Esophagus muscularis mucosa (tissue), 4 donors: ENCODE measurements at places on chromosomes 7 and 10. TPM values are rescaled to one million over a fixed set of nuclear protein-coding genes. Genes with fewer than 3 reads are reported as not detected.

- DNase-seq, result no peak
Measured at GRCh38 chr7:141291541-141291940, 217.7 kb downstream of the TMEM178B start.

- no peak for DNase-seq
Measured at GRCh38 chr10:126963354-126963753, 58.1 kb downstream of the DOCK1 start.

DNA sequence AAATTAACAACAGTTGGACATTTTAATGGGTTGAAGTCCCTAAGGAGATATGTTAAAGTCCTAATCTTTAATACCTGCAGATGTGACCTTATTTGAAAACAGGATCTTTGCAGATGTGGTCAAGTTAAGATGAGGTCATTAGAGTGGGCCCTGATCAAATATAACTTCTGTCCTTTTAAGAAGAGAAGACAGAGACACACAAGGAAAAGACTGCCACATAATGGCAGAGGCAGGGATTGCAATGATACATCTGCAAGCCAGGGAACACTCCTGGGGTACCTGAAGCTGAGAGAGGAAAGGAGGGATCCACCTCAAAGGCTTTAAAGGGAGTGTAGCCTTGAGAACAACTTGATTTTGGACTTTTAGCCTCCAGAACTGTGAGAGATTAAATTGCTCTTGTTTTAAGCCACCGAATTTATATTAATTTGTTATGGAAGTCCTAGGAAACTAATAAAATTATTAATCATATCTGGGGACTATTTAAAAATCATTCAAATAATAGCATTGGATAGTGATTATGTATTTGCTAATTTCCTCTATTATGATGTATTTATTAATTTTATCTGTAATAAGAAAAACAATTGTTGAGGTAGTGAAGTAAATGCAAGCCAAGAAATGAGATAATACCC lies 700.0 kb upstream of the PCDH15 start:
- no peak for DNase-seq

The FAM107B gene
- total RNA-seq, result 14.1 TPM

GRCh38 chr10:75048669-75049098 lies 62.8 kb upstream of the SAMD8 start:
- DNase-seq, result no peak

The PLXNA4 gene
- total RNA-seq, result 6.6 TPM

The FZD8 gene
- 12.4 TPM for total RNA-seq

GRCh38 chr7:152180587-152180986 lies 155.1 kb downstream of the GALNT11 start:
- no peak for DNase-seq

The LRWD1 gene
- total RNA-seq, result 14.7 TPM

The CALML5 gene
- total RNA-seq, result not detected

DNA sequence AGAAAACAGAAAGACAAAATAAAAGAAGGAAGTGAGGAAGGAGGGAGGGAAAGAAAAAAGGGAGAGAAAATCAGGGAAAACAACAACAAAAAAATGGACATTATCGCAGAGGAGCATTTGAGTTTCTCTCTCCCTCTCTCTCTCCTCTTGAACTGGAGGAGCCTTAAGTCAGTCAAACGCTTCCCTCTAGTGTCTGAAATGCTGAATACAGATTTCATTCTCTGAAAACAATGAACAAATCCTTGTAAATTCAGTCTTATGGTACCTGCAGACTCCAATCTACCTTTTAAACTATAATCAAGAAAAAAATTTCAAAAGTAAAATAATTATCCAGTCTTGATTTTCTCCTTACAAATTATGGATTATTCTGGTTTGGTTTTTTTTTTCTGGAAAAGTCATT lies 89.2 kb upstream of the PFKP start:
- DNase-seq, result no peak

DNA sequence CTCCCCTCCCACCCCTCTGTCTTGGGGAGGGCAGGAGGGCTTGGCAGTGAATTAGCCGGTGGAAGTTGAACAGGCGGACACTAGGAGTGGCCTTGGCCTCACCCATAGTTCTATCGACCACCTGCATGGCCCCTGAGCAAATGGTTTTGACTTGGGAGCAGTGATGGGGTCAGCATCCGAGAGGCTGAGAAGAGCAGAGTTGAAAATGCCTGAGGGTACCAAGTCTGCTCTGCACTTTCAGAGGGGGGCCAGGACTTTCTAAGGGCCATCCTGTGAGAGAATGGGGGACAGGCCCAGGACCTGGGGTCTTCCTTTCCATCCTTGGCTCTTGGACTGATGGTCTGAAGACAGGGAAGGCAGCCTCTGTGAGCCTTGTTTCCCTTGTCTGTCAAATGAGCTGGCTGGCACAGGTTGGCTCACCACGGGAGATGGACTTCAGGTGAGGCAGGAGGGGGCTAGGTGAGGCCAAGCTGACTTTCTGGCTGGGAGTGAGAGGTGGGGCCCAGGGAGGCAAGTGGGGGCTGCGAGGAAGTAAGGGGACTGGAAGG lies 29.4 kb downstream of the CDH23 start:
- DNase-seq, result no peak

- no peak for DNase-seq
Measured at GRCh38 chr7:147803606-147804005, 787.0 kb upstream of the C7orf33 start.

The CPXM2 gene
- total RNA-seq, result 150 TPM

The TET1 gene
- 8.9 TPM for total RNA-seq

DNA sequence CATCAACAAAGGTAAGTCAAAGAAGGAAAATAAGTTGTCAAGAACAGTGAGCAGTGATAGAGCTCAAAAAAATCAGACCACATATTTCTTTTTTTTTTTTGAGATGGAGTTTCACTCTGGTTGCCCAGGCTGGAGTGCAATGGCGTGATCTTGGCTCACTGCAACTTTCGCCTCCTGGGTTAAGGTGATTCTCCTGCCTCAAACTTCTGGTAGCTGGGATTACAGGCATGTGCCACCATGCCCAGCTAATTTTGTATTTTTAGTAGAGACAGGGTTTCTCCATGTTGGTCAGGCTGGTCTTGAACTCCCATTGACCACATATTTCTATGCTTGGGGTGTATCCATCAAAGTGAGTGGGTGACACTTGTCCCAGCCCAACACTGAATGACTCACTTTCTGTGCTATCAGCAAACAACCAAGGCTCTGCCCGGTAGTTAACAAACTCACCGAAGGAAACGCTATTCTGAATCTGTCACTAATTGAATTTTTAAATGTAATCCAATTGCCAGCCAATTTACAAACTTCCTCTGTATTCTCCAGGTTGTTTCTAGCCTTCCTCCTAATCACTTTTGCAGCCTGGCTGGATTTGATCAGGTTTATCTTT lies 19.6 kb upstream of the SMNDC1 start:
- peak; percentile 31 for DNase-seq

- no peak for DNase-seq
Measured at GRCh38 chr10:13815756-13816155, 229.0 kb downstream of the PRPF18 start.

- DNase-seq, result no peak
Measured at GRCh38 chr10:3411044-3411443, 238.5 kb upstream of the PITRM1 start.

DNA sequence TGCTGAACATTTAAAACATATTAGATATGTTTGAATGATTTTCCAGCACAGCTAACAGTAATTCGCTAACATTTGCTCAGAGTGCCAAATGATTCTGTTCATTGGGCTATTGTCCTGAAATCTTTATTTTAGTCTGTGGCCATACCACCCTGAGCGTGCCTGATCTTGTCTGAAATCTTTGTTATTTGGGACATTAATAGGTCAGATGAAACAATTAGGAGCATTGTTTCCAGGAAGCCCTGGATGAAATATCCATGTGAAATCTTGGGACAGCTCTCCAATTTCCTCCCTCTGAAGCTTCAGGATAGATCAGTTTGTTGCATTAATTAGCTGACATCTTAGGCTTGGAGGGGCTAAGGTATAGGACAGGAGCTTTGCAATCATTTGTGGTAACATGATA lies 512.0 kb downstream of the KIF20B start:
- no peak for DNase-seq

The LRRTM3 gene
- total RNA-seq, result 0.13 TPM

The CYP2E1 gene
- 0.83 TPM for total RNA-seq

DNA sequence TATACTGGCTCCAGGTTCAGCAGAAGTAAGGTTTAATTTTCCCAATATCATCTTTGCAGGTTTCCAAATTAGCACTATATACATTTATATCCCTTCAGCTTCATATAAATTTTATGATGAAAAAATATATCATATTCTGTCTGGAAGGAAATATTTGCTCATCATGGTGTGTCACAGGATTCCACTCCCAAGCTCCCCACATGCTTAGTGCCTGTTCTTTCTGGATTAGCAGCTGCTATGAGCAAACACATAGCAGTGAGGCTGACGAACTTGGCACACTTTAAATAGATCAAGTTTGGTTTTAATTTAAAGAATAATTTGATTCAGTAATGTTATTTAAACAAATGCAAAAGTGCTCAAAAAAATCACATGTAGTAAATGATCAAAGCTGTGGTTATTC lies 251.9 kb downstream of the AGMO start:
- no peak for DNase-seq

DNA sequence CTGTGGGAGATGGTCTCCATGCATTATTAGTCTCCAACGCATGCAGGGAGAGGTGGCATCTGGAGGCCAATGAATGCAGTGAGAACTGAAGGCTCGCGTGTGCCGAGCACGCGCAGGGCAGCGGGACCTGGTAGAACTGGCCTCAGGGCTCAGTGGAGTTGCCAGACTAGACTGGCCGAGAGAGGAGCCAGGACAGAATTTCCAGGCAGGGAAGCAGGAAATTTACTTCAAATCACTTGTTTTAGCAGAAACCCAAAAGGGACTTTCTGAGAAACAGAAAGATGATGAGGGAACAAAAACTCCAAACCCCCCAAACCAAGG lies 311.0 kb upstream of the IMMP2L start:
- DNase-seq, result no peak

DNA sequence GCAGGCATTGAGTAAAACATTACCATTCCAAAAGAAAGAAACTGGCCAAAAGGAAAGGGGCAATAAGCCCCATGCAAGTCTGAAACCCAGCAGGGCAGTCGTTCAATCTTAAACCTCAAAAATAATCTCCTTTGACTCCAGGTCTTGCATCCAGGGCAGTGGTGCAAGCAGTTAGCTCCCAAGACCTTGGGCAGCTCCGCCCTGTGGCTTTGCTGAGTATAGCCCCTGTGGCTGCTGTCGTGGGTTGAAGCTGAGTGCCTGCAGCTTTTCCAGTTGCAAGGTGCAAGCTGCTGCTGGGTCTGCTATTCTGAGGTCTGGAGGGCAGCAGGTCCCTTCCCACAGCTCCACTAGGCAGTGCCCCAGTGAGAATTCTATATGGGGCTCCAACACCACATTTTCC lies 580.1 kb upstream of the AUTS2 start:
- peak; percentile 75 for DNase-seq

DNA sequence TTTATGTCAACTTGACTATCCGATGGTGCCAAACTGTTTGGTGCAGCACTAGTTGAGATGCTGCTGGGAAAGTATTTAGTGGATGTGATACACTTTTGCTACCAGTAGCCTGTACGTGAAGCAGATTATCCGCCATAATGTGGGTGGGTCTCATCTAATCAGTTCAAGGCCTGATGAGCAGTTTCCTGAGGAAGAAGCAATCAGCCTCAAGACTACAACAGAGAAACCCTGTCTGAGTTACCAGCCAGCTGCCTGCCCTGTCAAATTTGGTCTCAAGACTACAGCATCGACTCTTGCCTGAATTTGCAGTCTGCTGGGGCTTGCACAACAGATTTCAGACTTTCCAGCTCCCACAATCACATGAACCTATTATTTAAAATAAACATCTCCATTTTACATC lies 10.9 kb upstream of the RBP3 start:
- DNase-seq, result no peak

DNA sequence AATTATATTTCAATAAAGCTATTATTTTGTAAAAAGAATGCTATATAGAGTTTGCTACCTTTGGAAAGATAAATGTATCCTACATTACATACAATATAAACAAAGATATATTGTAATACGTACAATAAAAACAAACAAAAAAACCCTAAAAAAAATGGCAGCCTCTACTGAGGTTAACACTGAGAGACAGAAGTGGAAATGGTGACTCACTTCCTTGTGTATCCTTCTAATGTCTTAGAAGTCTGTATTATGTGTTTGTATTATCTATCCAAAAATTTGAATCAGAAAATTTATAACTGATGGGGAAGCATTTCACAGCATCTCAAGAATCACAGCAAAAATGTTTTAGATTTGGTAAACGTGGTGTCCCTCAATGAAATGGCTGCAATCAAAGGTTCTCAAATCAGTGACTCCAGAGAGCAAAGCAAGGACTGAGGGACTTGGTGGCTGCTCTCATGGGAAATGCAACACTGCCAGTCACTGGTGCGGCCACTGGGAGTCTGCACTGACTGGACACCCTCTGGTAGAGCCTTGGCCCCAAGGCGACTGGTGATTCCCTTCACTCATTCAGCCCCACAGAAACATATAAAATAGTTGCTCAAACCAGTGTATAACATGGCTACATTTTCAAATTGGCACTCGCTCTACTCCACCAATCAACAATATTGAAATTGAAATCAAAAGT lies 53.8 kb downstream of the PANK1 start:
- DNase-seq, result no peak

The SFMBT2 gene
- 15.4 TPM for total RNA-seq

The SNX10 gene
- 1.9 TPM for total RNA-seq

DNA sequence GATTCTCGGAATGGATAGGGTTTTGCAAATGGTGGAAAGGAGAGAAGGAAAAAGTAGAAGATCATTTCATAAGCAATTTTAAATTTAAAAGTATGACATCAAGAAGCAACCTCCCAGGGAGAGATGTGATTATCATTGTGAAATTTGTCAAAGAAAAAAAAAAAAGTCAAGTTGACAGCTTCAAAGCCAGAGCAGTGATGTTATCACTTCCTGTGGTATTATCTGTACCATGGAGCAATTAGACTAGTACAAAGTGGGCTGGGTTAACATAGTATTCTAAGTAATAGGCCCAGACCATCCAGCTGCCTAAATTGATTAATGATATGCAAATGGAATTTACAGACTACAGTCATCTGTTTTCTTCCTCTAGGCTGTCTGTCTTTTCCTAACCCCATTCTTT lies 84.0 kb upstream of the NPY start:
- no peak for DNase-seq

GRCh38 chr10:57638411-57638810 lies 629.3 kb downstream of the IPMK start:
- no peak for DNase-seq

- DNase-seq, result no peak
Measured at GRCh38 chr10:105973902-105974301, 1190.6 kb downstream of the SORCS1 start.

The KEL gene
- 0.23 TPM for total RNA-seq

The SSC4D gene
- total RNA-seq, result 0.46 TPM

DNA sequence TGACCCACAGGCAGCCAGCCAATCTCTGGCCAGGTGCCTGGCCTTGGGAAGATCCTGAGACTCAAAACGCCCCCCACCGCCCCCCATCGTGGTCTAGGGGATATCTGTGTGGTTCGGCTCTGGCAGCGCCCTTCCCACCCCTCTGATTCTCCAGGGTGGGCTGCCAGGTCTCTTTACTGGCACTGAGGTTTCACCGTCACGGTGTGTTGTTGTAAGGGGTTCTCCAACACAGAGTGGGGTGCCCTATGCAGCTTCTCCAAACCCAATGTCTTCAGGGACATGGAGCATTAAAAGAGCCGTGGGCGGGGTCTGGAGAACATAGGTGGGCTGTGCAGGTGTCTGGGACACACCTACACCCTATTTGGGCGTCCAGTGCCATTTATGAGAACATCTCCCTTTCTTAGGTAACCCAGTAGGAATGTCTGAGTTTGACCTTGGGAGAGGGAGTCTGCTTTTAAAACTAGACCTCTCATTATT lies 1.5 kb downstream of the MAFK start:
- no peak for DNase-seq

GRCh38 chr10:108500396-108500795 lies 1335.9 kb upstream of the SORCS1 start:
- no peak for DNase-seq

- no peak for DNase-seq
Measured at GRCh38 chr10:133384071-133384470, 5.0 kb downstream of the PAOX start.
